Nephron progenitor cell (in vitro differentiated cells): ENCODE measurements at places on chromosomes 13 and 19.

DNA sequence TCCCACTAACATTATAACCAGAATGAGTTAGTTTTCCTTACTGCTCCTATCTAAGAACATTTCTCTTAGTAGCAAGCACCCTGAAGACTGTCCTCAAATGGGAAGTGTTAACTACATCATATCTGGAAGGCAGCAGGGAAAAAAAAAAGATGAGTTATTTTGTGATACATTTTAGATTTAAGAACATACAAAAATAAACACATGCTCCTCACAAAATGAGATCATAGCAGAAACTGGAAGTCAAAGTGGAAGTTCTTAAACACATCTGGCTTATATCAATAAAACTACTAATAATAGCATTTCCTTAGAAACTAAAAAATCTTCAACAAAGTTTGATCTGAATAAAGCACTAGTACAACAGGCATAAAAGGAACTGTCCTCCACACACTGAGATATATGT lies 70.4 kb downstream of the SLITRK6 start:
- DNase-seq = no peak

- DNase-seq = peak; percentile 89
These were observed 422 bp upstream of the MTUS2 start for GRCh38 chr13:28819735-28820098.

DNA sequence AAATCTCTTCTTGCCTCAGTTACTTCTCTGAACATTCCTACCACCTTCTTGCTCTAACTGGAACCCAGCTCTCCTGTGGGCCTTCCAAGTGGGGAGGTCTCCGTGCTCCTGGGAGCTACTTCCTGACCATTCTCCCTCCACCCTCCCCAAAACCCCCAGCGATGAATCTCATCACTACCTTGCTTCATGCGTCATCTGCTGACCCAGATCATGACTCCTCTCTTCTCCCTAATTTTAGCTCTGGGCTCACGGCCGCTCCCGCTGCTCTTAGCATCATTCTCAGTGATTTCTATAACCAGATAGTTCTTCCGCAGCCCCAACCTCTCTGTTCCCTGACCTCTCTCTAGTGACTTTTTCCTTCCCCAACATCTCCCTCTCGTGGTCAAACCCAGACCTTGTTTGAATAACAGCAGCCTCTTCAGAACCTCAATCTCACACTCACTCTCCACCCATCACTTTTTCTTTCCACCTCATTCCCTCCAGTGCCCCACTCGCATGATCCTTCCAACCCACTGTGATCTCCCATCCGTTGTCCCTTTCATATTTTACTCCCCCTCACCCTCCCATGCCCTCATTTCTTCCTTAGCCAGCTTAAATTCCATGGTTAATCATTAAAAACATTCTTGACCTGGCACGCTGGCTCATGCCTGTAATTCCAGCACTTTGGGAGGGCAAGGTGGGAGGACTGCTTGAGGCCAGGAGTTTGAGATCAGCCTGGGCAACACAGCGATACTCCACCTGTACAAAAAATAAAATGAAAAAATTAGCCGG lies 21.8 kb downstream of the MRPS12 start:
- peak; percentile 30 for DNase-seq

DNA sequence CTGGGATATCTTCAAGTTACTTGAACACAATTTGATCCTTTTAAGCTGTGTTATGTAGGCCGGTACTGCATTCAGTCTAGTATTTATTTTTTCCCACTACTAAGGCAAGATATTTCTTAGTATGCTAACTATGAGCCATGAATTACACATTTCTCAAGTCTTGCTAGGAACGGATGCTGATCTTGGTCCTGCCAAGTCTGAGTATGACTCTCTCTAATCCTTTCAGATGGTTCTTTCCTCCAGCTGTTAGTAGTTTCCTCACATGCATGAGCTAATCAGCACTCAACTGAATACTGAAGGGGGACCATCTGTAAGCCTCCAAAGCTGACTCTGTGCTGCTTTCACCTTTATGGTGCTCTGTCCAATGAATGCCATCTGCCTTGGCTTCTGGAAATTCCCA lies 460.3 kb downstream of the KCTD12 start:
- no peak for DNase-seq

DNA sequence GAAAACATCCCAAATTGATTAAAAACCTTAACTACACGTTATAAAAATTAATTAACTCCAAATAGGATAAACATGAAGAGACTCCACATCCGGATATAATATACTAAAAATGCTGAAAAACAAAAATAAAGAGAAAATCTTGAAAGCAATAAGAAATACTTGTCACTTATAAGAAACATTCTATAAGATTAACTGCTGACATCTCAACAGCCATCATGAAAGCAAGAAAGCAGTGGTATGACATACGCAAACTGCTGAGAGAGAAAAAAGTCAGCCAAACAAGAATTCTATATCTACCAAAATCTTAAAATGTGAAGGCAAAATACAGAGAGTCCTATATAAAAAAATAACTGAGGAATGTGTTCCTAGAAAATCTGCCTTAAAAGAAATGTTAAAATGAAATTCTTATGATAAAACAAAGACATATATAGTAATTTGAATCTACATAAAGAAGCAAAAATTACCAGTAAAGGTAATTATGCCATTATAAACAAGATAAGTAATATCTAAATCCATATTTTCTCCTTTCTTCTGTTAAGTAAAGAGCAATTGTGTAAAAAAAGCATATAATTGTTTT lies 1851.1 kb downstream of the PCDH9 start:
- DNase-seq = no peak

DNA sequence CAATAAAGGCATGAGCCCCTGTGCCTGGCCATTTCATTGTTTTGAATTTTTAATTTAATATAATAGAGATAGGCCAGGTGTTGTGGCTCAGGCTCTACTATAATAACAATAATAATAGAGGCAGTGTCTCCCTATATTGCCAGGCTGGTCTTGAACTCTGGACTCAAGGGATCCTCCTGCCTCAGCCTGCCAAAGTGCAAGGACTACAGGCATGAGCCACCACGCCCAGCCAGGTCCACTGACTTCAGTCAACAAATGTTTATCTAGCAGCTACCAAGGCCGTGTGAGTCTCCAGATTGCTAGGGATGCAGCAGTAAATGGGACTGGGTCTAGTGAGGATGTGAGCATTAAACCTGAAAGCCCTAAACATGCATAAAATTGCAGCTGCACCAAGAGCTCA lies 13.8 kb upstream of the ILF3 start:
- DNase-seq = no peak

DNA sequence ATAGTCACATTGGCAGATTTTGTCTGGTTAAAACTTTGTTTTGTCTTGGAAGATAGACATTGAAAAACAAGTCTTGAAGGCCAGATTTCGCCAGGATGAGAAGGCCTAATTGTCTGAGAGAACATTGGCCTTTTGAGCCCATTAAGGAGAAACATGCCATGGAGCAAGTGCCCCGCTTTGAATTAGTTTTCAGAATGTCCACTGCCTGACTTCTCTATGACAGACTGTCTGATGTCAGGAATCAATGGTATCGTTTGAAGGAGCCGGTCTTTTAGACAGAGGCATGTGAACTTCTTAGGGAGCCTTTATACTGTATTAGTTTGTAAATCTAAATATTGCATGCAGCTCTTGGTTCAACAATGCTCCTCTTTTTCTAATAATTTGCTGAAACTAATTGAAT lies 155.9 kb downstream of the DLEU7 start:
- no peak for DNase-seq

GRCh38 chr19:9054207-9054606 lies 32.7 kb upstream of the OR1M1 start:
- DNase-seq = no peak

DNA sequence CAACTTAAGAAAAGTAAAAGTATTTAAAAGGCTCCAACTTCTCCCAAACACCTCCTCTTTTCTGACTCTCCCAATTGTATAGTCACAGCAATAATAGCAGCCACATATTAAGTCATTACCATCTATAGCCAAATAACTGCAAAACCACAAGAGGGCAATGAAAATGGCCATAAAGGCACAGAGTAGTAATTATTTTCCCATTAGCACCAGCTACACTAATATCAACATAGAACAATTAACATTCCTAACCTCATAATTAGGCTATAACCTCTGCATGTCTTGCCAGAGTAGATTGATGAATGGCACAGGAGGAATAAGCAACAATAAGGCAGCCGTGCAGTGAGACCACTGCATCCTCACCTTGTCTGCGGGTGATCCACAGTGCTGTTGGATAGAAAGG lies 226.4 kb upstream of the SERP2 start:
- DNase-seq = no peak

- no peak for DNase-seq
These were observed 3.0 kb downstream of the TTYH1 start for GRCh38 chr19:54418030-54418929.

DNA sequence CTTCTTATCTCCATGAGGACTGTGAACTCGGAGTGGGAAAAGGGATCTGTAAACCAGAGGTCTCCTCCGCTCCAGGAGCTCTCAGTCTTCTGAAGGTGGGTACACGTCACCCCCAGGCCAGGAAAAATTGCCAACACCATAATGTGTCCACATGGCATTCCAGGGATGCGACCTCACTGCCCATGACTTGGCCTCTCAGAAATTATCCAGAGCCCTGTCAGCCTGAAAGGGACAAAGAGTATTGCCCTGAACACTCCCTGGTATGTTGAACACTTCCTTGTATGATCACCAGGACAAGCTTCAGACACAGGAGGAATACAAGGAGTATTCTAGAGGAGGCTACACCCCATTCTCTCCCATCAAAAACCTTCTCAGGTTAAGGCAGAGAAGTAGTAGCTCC lies 81.0 kb upstream of the SLC7A1 start:
- DNase-seq = no peak
